Neural crest cell (in vitro differentiated cells): ENCODE measurements at places on chromosomes 11 and 22.
A peak's percentile ranks its signal among the peaks of the same experiment; 100 is the strongest.

GRCh38 chr11:60121264-60121663 lies 32.8 kb downstream of the MS4A2 start:
- H3K27ac ChIP-seq: no peak overlapping the region
- H3K4me3 ChIP-seq: no peak overlapping the region
- no peaks in the 10 kb centered on the region for H3K36me3 ChIP-seq

- no peak overlapping the region for H3K27ac ChIP-seq
- no peak overlapping the region for H3K4me3 ChIP-seq
- no peaks in the 10 kb centered on the region for H3K36me3 ChIP-seq
- H3K4me1 ChIP-seq: no peaks in the 10 kb centered on the region
- H3K27me3 ChIP-seq: peaks cover 9% of the 10 kb centered on the region
- DNase-seq: peak; percentile 79
Measured at GRCh38 chr11:29343465-29344333, 673.1 kb downstream of the KCNA4 start.

DNA sequence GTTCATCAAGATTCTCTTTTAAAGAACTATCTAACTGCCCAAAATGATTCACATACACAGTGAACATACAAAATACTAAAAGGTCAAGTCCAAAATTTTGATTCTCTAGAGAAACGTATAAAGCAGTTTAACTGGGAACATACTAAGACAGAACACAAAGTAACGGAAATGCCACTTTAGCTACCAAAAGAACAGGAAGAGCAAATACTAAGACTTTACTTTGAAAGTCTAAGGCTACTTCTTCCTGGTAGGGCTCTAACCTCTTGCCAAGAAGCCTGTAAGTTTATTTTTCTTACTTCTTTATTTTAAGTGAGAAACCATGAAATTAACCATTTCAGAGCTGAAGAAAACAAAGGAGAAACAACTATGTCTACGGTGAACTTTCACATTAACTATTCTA lies 6.2 kb downstream of the PICALM start:
- H3K27ac ChIP-seq: no peak overlapping the region
- H3K36me3 ChIP-seq: no peaks in the 10 kb centered on the region
- no peaks in the 10 kb centered on the region for H3K27me3 ChIP-seq
- no peak for DNase-seq
- peaks cover 61% of the 10 kb centered on the region for H3K4me1 ChIP-seq

- H3K4me3 ChIP-seq: no peak overlapping the region
- H3K4me1 ChIP-seq: no peaks in the 10 kb centered on the region
- H3K27ac ChIP-seq: no peak overlapping the region
- no peak for DNase-seq
- no peaks in the 10 kb centered on the region for H3K36me3 ChIP-seq
Measured at GRCh38 chr11:42171046-42171445, 711.6 kb upstream of the LRRC4C start.

DNA sequence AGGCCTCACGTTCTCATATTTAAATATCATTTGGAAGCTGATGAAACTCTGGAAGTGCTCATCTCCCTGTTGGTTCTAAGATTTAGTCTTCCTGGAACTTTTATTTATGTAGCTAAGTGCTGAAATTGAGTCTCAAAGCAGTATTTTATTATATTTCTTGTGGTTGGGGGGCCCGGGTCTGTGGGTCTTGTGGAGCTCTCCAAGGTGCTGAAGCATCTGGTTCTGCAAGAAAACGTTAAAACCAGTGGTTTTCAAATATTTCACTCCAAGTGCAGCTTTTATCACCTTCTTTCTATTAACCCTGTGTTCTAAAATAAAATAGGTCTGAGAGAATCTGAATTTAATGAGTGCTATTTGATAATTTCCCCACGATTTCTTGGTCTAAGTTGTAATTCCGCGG lies 1404.8 kb downstream of the TBC1D22A start:
- peak; percentile 29 for DNase-seq
- no peaks in the 10 kb centered on the region for H3K36me3 ChIP-seq
- no peak overlapping the region for H3K27ac ChIP-seq
- H3K27me3 ChIP-seq: peaks cover 33% of the 10 kb centered on the region

DNA sequence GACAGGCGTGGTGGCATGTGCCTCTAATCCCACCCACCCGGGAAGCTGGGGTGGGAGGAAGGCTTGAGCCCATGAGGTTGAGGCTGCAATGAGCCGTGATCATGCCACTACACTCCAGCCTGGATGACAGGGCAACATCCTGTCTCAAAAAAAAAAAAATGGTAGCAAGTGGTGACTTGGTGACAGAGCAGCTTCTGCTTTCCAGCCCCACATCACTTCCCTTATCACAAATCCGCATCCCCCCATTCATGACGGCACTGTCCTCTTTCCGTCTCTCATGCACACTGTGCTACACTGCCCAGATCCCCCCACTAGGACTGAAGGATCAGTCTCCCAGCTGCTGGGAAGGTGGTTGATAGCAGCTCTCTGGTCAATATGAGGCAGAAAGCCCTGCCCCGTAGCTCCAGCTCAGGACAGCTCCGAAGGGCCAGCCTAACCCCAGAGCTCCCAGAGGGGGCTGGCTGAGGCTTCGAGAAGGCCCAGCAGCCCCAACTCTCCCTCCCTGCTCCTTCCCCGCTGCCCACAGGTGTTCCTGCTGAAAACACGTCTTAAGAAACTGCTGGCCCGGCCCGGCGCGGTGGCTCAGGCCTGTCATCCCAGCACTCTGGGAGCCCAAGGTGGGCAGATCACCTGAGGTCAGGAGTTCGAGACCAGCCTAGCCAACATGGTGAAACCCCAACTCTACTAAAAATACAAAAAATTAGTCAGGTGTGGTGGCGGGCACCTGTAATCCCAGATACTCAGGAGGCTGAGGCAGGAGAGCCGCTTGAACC lies 15.9 kb downstream of the PGA5 start:
- no peaks in the 10 kb centered on the region for H3K27me3 ChIP-seq
- H3K4me1 ChIP-seq: peaks cover 5% of the 10 kb centered on the region
- peaks cover 7% of the 10 kb centered on the region for H3K36me3 ChIP-seq
- no peak for DNase-seq

DNA sequence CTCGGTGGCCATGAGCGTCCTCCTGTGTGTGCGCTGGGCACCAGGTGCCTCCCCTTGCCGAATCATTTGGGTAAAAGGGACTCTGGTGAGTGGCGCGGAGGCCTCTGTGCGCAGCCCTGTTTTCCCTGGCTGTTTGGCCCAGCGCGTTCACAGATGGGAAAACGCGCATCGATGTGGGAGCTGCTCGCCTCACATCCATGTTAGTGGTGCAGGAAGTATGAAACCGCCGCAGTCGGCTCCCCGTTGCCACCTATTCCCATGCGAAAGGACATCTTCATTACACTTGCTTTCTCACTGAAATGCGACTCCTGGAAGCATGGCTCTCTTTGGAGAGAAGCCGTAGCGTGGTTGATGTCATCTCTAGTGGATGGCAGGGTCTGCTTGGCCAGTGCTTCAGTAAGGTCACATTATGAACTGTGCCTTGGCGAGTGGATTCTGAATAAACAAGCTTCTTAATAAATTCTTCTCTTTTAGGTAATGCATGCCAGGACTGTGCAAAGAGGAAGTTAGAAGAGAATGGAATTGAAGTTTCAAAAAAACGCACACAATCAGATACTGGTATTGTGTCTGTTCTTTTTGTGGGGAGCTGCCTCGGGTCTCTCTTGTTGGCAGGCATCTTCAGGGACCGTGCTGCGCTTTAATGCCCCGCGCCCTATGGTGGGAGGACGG lies 26.3 kb downstream of the FAM118A start:
- no peaks in the 10 kb centered on the region for H3K27me3 ChIP-seq
- peaks cover 21% of the 10 kb centered on the region for H3K4me1 ChIP-seq
- DNase-seq: no peak
- H3K36me3 ChIP-seq: peaks cover 6% of the 10 kb centered on the region

DNA sequence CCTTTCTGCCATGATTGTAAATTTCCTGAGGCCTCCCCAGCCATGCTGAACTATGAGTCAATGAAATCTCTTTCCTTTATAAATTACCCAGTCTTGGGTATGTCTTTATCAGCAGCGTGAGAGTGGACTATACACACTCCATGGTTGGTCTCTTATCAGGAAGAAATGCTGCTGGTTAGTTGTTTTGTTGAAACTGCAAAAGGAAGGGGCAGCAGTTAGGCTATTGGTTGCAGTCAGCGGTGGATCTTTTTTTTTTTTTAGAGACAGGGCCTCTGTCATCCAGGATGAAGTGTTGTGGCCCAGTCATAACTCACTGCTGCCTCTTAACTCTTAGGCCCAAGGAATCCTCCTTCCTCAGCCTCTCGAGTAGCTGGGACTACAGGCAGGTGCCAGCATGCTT lies 51.7 kb downstream of the HSD17B12 start:
- peaks cover 28% of the 10 kb centered on the region for H3K4me1 ChIP-seq
- no peak overlapping the region for H3K4me3 ChIP-seq
- H3K27ac ChIP-seq: no peak overlapping the region
- peaks cover 25% of the 10 kb centered on the region for H3K36me3 ChIP-seq

DNA sequence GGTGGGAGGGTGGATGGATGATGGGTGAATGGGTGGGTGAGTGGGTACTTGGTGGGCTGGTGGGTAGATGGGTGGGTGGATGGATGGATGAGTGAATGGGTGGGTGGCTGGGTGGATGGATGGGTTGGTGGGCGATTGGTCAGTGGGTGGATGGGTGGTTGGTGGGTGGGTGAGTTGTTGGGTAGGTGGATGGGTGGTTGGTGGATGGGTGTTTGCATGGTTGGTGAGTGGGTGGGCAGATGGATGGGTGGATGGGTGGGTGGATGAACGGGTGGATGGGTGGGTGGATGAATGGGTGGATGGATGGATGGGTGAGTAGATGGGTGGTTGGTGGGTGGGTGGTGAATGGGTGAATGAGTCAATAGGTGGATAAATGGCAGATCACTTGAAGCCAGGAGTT lies 43.0 kb upstream of the LRRC32 start:
- no peak overlapping the region for H3K27ac ChIP-seq
- no peak overlapping the region for H3K4me3 ChIP-seq

DNA sequence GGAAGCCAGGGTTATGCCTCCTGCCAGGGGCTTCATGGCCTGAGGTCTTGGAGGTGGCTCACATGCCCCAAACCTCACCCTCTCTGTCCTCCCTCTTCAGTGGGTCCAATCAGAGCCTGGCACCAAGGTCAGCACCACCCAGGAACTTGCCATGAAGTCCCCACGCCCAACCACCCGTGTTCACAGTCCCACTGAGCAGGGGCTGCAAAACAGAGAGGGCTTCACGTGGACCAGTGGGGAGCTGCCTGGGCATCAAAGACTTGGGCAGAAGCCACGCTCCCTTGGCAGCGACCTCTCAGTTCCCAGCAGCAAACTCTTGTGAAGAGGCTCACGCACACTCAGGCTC lies 425.8 kb upstream of the B3GAT1 start:
- H3K27ac ChIP-seq: no peak overlapping the region
- no peak for DNase-seq
- H3K36me3 ChIP-seq: no peaks in the 10 kb centered on the region
- peaks cover 18% of the 10 kb centered on the region for H3K27me3 ChIP-seq

- DNase-seq: no peak
- no peak overlapping the region for H3K27ac ChIP-seq
- peaks cover 23% of the 10 kb centered on the region for H3K4me1 ChIP-seq
- no peaks in the 10 kb centered on the region for H3K36me3 ChIP-seq
- H3K4me3 ChIP-seq: no peak overlapping the region
Measured at GRCh38 chr11:121649798-121650197, 197.0 kb upstream of the SORL1-AS1 start.

- peak overlapping the region; percentile 66 for H3K4me3 ChIP-seq
- no peak for DNase-seq
- no peaks in the 10 kb centered on the region for H3K27me3 ChIP-seq
- H3K27ac ChIP-seq: peak overlapping the region; percentile 57
- H3K36me3 ChIP-seq: no peaks in the 10 kb centered on the region
Measured at GRCh38 chr11:75339685-75340409, 11.6 kb downstream of the ARRB1 start.

DNA sequence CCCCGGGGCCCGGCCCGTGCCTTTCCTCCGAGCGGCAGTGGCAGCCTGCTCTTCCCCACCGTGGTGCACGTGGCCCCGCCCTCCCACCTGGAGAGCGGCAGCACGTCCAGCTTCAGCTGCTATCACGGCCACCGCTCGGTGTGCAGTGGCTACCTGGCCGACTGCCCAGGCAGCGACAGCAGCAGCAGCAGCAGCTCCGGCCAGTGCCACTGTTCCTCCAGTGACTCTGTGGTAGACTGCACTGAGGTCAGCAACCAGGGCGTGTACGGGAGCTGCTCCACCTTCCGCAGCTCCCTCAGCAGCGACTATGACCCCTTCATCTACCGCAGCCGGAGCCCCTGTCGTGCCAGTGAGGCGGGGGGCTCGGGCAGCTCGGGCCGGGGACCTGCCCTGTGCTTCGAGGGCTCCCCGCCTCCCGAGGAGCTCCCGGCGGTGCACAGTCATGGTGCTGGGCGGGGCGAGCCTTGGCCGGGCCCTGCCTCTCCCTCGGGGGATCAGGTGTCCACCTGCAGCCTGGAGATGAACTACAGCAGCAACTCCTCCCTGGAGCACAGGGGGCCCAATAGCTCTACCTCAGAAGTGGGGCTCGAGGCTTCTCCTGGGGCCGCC lies 11.9 kb downstream of the C22orf31 start:
- no peaks in the 10 kb centered on the region for H3K27me3 ChIP-seq
- no peak overlapping the region for H3K4me3 ChIP-seq
- no peak overlapping the region for H3K27ac ChIP-seq
- H3K36me3 ChIP-seq: peaks cover 4% of the 10 kb centered on the region

- H3K4me3 ChIP-seq: no peak overlapping the region
- no peaks in the 10 kb centered on the region for H3K4me1 ChIP-seq
- no peaks in the 10 kb centered on the region for H3K36me3 ChIP-seq
Measured at GRCh38 chr22:31148488-31148887, 8.2 kb upstream of the PLA2G3 start.

- H3K27ac ChIP-seq: no peak overlapping the region
- H3K4me3 ChIP-seq: no peak overlapping the region
- DNase-seq: no peak
- no peaks in the 10 kb centered on the region for H3K27me3 ChIP-seq
- peaks cover 23% of the 10 kb centered on the region for H3K4me1 ChIP-seq
Measured at GRCh38 chr22:40668611-40669411, 10.5 kb upstream of the MCHR1 start.

GRCh38 chr11:8533332-8533731 lies 60.7 kb downstream of the STK33 start:
- H3K27me3 ChIP-seq: no peaks in the 10 kb centered on the region
- no peak overlapping the region for H3K4me3 ChIP-seq
- peaks cover 4% of the 10 kb centered on the region for H3K4me1 ChIP-seq
- DNase-seq: no peak
- no peaks in the 10 kb centered on the region for H3K36me3 ChIP-seq
- H3K27ac ChIP-seq: no peak overlapping the region

DNA sequence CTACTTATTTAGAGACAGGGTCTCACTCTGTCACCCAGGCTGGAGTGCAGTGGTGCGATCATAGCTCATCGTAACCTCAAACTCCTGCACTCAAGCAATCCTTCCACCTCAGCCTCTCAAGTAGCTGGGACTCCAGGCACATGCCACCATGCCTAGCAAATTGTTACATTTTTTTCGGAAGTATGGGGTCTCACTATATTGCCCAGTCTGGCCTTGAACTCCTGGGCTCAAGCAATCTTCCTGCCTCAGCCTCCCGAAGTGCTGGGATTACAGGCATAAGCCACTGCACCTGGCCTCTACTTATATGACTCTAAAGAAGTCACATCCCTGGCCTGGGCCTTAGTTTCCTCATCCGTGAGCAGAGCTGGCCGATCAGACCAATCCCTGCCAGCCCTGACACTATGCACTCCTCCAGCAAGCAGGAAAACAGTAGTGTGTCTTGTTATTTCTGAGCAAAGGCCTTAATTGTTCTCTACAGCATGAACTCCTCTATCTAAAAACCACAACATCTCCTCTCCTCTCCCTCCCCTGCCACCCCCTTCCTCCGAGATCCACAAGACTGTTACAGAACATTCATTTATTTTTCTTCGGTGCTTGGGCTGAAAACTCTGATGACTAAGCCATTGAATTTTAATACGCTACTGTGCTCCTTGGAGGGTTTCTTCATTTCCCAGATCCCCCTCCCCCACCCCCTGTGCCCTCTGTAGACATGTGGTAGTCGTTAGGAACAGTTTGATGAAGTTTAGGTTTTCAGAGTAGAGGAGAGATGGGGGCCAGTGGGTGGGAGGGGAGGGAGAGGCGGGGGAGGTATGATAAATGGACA lies 91.5 kb downstream of the ABTB2 start:
- peaks cover 49% of the 10 kb centered on the region for H3K4me1 ChIP-seq
- no peak for DNase-seq
- H3K4me3 ChIP-seq: peak overlapping the region; percentile 72
- peak overlapping the region; percentile 94 for H3K27ac ChIP-seq
